Liver (tissue), 10 donors: ENCODE measurements at places on chromosomes 5 and 9. TPM values are rescaled to one million over a fixed set of nuclear protein-coding genes. Genes with fewer than 3 reads are reported as not detected.

DNA sequence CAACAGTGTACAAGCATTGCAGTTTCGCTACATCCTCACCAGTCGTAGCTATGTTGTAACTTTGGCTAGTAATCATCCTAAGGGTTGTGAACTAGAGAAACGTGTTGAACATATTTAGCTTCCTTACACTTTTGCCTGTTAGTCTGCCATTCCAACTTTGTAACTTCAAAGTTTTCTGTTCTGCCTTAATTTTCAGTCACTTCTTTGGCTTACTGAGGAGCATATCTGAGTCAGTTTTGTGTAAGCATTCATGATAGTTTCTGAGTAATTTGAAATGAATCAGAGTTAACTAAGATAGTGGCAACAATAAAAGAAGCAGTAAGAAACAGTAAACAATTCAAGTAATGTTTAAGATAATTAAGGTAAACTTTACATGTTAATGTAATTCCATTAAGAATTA is 58.9 kb upstream of the MCCC2 start:
- H3K4me1 ChIP-seq, result no peaks in the 10 kb centered on the region
- H3K36me3 ChIP-seq, result peaks cover 15% of the 10 kb centered on the region
- no peak overlapping the region for H3K27ac ChIP-seq

DNA sequence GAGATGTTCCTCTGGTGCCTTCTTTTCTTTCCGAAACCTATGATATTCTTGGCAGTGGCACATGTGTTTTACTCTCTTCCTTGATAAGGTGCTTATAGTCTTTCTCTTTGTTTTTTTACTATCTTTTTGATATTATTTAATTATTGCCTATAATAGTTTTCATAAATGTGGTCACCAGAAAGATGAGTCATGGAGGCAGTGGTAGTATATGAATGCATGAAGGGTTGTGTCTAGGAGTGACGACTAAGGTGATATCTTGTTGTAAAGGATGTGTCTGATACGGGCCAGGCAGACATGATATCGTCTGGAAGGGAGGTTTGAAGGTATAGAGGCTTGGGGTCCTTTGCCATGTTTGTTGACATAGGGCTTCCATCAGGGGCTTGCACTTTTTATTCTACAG is 36.8 kb downstream of the SLC44A1 start:
- H3K4me3 ChIP-seq, result no peak overlapping the region
- no peak for DNase-seq
- no peaks in the 10 kb centered on the region for H3K36me3 ChIP-seq
- H3K4me1 ChIP-seq, result peaks cover 10% of the 10 kb centered on the region
- no peak overlapping the region for H3K27ac ChIP-seq

GRCh38 chr9:93013856-93014582 is 44.5 kb upstream of the SUSD3 start:
- no peaks in the 10 kb centered on the region for H3K36me3 ChIP-seq
- H3K4me1 ChIP-seq, result no peaks in the 10 kb centered on the region
- no peak overlapping the region for H3K4me3 ChIP-seq
- no peak overlapping the region for H3K27ac ChIP-seq
- no peak for DNase-seq
- H3K27me3 ChIP-seq, result no peaks in the 10 kb centered on the region

GRCh38 chr5:171525085-171525484 is 105.6 kb downstream of the FGF18 start:
- H3K4me1 ChIP-seq, result no peaks in the 10 kb centered on the region
- H3K36me3 ChIP-seq, result no peaks in the 10 kb centered on the region
- no peak overlapping the region for H3K4me3 ChIP-seq
- H3K27ac ChIP-seq, result no peak overlapping the region
- DNase-seq, result no peak

DNA sequence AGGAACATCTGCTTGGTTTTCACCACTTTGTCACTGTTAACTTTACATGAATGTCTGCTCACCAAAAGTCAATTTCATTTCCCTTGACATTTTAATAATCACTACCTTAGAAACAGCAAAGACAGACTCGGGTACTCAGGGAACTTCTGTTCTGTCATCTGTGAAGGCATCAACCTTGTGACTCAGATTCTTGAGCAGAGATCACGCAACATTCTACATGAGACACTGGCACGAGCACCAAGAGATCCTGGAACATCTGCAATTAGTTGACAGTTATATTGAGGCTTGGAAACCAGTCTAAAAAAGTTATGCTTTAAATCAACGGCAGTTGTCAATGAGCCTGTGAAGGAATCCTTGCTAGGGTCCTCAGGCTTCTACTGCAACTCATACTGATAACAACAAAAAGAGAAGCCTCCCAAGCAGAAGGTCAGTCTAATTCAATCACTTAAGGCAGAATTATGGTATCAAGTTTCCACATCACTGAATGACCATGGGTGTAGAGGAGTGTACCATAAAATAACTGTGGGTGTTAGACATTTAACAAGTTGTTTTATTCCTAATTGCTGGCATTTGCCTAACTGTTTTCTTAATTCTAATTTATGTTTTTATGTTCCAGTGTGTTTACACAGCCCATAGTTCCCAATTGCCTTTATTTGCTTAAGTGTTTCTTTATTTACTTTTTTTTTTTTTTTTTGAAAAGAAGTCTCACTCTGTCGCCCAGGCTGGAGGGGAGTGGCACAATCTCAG is 3.3 kb upstream of the PBX3 start:
- H3K4me1 ChIP-seq, result peaks cover 5% of the 10 kb centered on the region
- H3K36me3 ChIP-seq, result no peaks in the 10 kb centered on the region
- no peak overlapping the region for H3K4me3 ChIP-seq
- H3K27me3 ChIP-seq, result no peaks in the 10 kb centered on the region
- H3K27ac ChIP-seq, result no peak overlapping the region
- DNase-seq, result no peak

DNA sequence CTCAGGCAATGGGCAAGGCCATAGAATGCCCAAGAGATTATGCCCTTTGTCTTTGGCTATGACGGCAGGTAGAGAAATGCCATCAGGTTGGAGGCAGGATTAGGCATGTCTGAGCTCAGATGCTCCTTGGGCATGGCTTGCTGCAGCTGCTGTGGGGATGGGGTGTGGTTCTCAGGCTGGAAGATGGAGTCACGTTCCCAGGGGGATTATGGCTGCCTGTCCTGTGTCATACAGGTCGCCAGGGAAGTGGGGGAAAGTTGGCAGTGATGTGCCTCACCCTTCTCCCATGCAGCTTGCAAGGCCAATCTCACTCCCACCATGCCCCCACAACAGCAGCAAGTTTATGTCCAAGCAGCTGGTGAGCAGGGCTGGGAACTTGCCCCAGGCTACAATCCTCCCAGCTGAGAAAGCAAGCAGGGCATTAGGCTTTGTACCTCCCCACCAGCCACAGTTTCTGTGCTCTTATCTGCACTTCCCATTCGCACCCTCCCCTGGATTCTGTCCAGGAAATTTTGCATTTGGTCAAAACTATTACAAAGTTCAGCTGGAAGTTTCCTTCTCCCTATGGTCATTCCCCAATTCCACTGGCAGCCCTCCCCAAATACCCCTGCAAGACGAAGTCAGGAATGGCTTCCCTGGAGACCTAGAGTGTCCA is 1788.0 kb upstream of the NUDT12 start:
- no peaks in the 10 kb centered on the region for H3K27me3 ChIP-seq
- no peak overlapping the region for H3K4me3 ChIP-seq
- no peak overlapping the region for H3K27ac ChIP-seq
- no peaks in the 10 kb centered on the region for H3K4me1 ChIP-seq
- no peaks in the 10 kb centered on the region for H3K36me3 ChIP-seq

- no peak overlapping the region for H3K27ac ChIP-seq
- no peaks in the 10 kb centered on the region for H3K36me3 ChIP-seq
- no peaks in the 10 kb centered on the region for H3K4me1 ChIP-seq
- DNase-seq, result no peak
- H3K4me3 ChIP-seq, result no peak overlapping the region
Measured at GRCh38 chr9:5008202-5008601, 23.1 kb downstream of the JAK2 start.

GRCh38 chr5:67437905-67438845 is 241.6 kb upstream of the CD180 start:
- H3K36me3 ChIP-seq, result no peaks in the 10 kb centered on the region
- DNase-seq, result no peak
- no peaks in the 10 kb centered on the region for H3K27me3 ChIP-seq
- no peak overlapping the region for H3K4me3 ChIP-seq
- no peak overlapping the region for H3K27ac ChIP-seq

GRCh38 chr5:57366744-57367143 is 115.9 kb downstream of the ACTBL2 start:
- no peak overlapping the region for H3K27ac ChIP-seq
- no peaks in the 10 kb centered on the region for H3K4me1 ChIP-seq
- H3K27me3 ChIP-seq, result no peaks in the 10 kb centered on the region
- H3K4me3 ChIP-seq, result no peak overlapping the region
- DNase-seq, result no peak

GRCh38 chr9:104577263-104577662 is 8.3 kb downstream of the OR13C8 start:
- no peak overlapping the region for H3K27ac ChIP-seq
- no peaks in the 10 kb centered on the region for H3K4me1 ChIP-seq
- no peaks in the 10 kb centered on the region for H3K36me3 ChIP-seq

GRCh38 chr5:9653811-9654210 is 23.7 kb upstream of the TAS2R1 start:
- H3K4me3 ChIP-seq, result no peak overlapping the region
- no peaks in the 10 kb centered on the region for H3K36me3 ChIP-seq
- no peak for DNase-seq
- H3K4me1 ChIP-seq, result no peaks in the 10 kb centered on the region
- H3K27ac ChIP-seq, result no peak overlapping the region

GRCh38 chr5:163908253-163908652 is 402.8 kb downstream of the MAT2B start:
- H3K4me3 ChIP-seq, result no peak overlapping the region
- no peaks in the 10 kb centered on the region for H3K27me3 ChIP-seq
- H3K4me1 ChIP-seq, result no peaks in the 10 kb centered on the region

Gene TMEFF1
- not detected for polyA plus RNA-seq

Gene DAPK1
- 18.2 TPM for polyA plus RNA-seq

GRCh38 chr5:55860288-55860687 is 9.1 kb downstream of the IL31RA start:
- H3K4me1 ChIP-seq, result no peaks in the 10 kb centered on the region
- no peak for DNase-seq
- no peaks in the 10 kb centered on the region for H3K36me3 ChIP-seq
- no peaks in the 10 kb centered on the region for H3K27me3 ChIP-seq

GRCh38 chr9:18666348-18666747 is 192.4 kb downstream of the ADAMTSL1 start:
- H3K4me3 ChIP-seq, result no peak overlapping the region
- H3K36me3 ChIP-seq, result no peaks in the 10 kb centered on the region
- no peak for DNase-seq

DNA sequence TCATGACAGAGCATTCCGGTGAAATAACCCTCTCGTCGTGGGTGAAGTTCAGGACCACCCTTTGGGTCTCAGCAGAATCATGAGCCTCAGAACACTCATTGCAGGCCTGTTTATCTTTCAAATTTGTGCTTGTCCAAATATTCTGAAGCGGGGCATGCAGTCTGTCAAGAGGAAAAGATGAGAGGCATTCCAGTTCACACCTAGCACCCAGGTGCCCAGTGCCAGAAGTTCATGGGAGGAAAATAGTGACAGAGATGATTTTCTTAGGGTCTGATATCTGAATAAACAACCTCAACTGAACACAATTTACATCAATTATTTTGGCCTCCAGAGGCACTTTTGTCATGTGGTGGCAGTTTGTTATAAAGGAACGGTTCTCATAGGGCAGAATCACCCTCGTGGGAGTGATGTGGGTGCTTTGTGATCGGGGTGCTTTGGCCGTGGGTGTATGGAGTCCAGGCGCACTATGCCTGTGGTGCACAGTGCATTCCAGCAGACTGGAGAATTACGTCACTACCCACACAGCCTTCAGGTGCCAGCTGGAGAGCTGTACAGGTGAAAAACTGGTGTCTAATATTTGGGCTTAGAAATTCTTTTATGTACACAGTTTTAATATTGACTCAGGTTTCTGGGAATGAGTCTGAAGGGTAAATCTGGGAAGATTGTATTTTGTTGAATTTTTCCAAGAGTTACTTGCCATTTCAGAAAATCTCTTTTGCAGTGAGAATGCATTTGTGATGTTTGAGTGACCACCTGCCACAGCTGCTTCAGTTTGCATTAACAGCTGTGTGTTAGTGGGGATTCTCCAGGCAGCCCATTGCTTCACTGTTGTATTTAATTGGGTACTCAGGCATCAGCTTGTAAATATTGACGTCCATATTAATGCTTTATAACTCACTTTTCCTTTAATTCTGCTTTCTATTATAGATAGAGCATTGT is 289.3 kb downstream of the FANCC start:
- H3K36me3 ChIP-seq, result no peaks in the 10 kb centered on the region
- no peak for DNase-seq
- H3K4me1 ChIP-seq, result peaks cover 51% of the 10 kb centered on the region
- H3K4me3 ChIP-seq, result no peak overlapping the region

Gene PCDHA5
- polyA plus RNA-seq, result not detected

DNA sequence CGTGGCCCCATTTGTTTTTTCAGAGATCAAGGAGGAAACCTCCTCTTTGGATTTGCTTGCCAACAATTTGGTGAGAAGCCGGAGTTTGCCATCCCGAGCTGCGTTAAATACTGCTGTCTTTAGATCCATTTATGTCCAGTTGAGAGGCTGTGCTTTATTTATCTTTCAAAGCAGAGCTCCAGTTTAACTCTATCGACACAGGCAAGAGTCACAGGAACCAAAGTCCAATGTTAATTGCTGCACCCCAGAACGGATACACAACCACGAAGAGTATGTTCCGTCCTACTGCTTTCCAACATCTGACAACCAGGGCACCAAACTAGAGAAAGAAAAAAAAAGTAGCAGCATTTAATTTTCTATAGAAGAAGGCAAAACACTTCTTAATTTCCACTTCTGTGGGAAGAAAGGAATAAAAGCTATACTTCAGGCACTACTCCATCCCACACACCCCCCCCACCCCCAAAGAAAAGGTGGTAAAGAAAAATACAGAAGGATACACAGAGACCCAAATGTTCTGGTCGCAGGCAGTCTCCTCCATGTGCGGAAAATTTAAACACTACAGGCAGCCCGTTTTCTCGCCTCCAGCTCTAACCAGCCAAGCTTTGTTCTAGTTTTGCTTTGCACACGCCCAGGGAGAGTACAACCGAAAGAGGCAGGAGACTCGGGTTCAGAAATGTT is 1.1 kb downstream of the FEM1C start:
- H3K36me3 ChIP-seq, result peaks cover 1% of the 10 kb centered on the region
- peak overlapping the region; percentile 100 for H3K27ac ChIP-seq
- H3K4me1 ChIP-seq, result peaks cover 20% of the 10 kb centered on the region
- peak overlapping the region; percentile 84 for H3K4me3 ChIP-seq
- no peak for DNase-seq
- no peaks in the 10 kb centered on the region for H3K27me3 ChIP-seq

Gene CAMLG
- polyA plus RNA-seq, result 17.0 TPM

DNA sequence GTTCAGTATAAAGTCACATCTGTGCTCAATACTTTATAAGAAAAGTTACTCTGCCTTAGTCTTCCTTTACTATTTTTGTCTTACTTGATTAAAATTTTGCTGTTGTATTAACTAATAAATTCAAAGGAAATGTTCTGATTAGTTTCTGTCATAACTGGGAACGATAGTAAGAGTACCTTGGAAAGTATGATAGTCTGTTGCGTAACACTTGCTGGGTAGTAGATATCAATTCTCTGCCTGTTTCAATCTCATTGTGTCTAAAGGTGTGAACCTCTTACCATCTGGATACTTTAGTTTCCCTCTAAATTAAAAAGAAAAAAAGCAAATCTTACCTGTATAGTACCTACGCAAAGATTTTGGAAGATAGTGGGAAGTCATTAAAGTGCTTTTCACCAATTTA is 48.5 kb downstream of the COMMD10 start:
- no peaks in the 10 kb centered on the region for H3K27me3 ChIP-seq
- no peak overlapping the region for H3K4me3 ChIP-seq
- no peaks in the 10 kb centered on the region for H3K36me3 ChIP-seq
- no peaks in the 10 kb centered on the region for H3K4me1 ChIP-seq
- H3K27ac ChIP-seq, result no peak overlapping the region
